ENCODE measurements at places on chromosomes 7 and 10. TPM values are rescaled to one million over a fixed set of nuclear protein-coding genes. Genes with fewer than 3 reads are reported as not detected.
A peak's percentile ranks its signal among the peaks of the same experiment; 100 is the strongest.

- no peak for DNase-seq
Measured at GRCh38 chr7:128299109-128299607, 44.5 kb downstream of the RBM28 start.

PAX4 gene
- total RNA-seq, result 0.96 TPM

GRCh38 chr10:128928231-128928836, 538.7 kb upstream of the MGMT start:
- DNase-seq, result no peak

GSDME gene
- total RNA-seq, result 6.3 TPM

- no peak for DNase-seq
Measured at GRCh38 chr10:130361351-130362105, 225.3 kb downstream of the GLRX3 start.

DNA sequence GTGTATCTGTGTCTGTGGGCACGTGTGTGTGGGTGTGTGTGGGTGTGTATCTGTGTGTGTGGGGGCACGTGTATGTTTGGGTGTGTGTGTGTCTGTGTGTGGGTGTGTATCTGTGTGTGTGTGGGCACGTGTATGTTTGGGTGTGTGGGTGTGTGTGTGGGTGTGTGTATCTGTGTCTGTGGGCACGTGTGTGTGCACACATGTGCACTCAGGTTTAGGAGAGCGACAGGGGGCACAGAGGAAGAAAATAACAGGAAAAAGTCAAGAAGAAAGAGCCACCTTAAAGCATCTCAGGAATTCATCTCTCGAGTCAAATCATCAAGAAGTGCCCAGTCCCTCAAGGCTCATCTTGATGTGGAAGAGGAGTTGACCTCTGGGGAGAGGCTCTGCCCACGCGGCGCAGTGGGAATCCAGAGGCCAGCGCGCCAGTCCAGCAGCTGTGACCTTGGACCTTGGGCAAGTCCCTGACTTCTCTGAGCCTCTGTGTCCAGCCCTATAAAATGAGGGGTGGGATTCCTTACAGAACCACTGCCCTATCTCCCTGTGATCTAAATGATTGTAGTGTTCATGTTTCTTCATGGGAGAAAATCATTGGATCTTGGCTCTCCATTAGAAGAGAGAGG, 147.8 kb downstream of the RGS10 start:
- DNase-seq, result peak; percentile 11

DNA sequence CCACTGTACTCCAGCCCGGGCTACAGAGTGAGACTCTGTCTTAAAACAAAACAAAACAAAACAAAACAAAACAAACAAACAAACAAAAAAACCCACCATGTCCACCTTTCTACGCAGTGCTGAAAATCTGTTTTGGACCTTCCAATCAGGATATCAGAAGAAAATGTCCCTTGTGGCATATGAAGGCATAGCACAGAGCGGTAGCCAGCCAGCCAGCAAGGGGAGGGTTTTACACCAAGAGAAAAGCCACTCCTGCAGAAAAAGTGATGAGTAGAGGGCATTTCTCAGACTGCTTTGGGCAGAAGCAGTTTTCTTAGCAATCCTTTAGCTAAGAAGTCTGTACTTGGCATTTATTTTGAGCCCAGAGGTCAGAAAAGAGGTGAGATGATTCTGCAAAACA, 612.2 kb downstream of the TYW1 start:
- DNase-seq, result no peak

DNA sequence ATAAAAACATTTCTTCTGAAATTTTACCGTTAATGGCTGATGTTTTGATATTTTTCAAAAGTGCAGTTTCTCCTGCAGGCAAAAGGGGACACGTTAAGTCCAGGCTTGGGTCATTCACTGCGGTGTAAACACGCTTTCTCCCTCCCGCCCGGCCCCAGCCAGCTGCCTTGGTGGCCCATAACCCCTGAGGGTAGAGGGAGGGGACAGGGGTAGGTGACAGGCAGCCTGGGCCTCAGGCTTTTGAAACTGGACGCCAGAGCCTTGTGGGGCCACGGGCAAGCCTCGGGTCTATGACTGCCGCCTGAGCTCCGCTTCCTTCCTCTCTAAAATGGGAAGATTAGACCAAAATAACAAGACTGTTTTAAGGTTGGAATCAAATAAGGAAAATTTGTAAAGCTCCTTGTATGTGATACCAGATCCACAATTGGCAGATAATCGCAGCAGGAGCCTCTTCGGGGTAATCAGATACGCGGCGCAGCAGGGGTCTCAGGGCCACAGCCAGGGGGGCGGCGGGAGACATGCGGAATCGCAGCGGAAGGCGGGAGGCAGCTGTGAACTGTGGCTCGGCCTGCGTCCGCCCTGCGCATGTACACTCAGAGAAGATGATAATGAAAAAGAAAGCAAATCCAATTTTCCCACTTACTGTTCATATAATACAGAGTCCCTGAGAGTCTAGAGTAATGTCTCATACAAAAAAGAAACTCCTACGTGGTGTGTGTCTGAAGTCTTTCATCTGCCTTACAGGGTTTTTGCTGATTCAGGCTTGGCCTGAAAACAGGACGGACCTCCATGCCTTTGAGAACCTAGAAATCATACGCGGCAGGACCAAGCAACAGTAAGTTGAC, 138.3 kb downstream of the EGFR start:
- no peak for DNase-seq

MYH16 gene
- not detected for total RNA-seq

GRCh38 chr10:117500456-117500855, 42.1 kb upstream of the EMX2 start:
- no peak for DNase-seq

- no peak for DNase-seq
Measured at GRCh38 chr10:122467701-122468100, 6.3 kb downstream of the HTRA1 start.

DNA sequence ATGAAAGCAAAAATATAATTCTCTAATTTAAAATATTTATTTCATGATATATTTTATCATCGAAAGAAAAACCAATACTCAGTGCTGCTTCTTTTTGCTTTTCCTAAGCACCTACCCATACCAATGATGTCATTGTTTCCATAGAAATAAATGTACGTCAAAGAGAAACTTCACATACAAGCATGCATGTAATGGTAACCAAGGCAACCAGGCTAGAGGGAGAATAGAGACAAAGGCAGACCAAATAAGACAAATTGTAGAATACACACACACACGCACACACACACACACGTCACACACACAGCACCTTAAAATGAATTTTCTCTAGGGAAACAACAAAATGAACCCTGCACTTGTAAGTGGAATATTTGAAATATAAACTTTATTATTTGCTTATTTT, 75.5 kb downstream of the MACC1 start:
- no peak for DNase-seq

DNA sequence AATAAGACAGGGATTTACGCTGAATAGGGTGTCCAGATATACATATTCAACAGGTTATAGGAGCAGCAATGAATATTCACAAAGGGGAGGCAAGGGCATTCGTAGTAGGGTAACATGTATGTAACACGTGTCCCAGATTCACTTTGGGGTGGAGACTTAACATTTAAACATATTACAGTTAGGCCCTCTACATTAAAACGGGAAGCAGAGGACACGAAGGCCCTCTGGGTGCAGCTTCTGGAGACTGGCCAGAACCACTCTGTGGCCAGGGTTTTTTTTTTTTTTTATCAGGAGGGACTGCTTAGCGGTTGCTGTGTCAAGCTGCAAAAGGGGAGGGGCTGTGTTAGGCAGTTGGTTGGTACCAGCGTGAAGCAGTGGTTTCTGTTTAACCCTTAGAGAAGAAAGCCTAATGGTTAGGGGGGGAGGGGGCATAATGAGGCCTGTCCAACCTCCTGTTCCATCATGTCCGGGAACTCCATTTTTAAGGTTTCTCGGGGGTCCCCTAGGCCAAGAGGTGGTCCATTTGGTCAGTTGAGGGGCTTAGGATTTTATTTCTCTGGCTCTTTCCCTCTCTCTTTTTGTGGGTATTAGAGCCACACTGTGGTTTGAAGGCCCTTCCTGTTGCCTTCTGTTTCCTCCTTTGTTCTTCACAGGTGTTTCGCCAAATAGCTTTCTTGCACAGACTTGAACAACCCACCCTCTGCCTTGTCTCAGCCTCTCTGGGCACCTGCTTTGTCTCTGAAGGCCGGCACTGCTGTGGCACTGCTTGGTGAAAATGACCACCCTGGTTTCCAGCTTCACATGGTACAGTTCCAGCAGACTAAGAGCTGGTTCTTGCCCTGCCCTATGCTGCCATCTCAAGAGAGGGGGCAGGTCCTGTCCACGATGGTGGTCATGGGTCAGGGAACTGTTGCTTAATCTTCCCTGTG, 26.4 kb downstream of the PRF1 start:
- peak; percentile 61 for DNase-seq

TMEM176A gene
- 282 TPM for total RNA-seq

GRCh38 chr7:111666260-111666659, 104.0 kb upstream of the IMMP2L start:
- DNase-seq, result no peak

DNA sequence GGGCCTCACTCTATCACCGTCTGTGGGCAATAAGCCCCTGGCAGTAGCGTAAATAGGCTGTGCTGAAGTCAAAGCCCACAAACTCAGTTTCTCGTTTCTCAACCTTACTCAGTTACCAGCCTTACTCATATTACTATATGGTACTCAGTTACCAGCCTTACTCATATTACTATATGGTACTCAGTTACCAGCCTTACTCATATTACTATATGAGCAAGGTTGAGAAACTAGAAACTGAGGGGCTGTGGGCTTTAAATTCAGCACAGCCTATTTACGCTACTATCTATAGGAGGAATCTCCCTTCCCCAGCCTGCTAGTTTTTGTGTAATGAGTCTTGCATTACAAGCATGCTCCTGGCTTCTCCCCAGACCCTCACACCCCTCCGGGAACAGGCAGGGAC, 35.4 kb downstream of the CCDC3 start:
- no peak for DNase-seq

- DNase-seq, result no peak
Measured at GRCh38 chr7:125547505-125547904, 617.9 kb upstream of the POT1 start.

- DNase-seq, result peak; percentile 39
Measured at GRCh38 chr10:88091490-88092061, 228.2 kb downstream of the PTEN start.

MORN4 gene
- 2.6 TPM for total RNA-seq

DNA sequence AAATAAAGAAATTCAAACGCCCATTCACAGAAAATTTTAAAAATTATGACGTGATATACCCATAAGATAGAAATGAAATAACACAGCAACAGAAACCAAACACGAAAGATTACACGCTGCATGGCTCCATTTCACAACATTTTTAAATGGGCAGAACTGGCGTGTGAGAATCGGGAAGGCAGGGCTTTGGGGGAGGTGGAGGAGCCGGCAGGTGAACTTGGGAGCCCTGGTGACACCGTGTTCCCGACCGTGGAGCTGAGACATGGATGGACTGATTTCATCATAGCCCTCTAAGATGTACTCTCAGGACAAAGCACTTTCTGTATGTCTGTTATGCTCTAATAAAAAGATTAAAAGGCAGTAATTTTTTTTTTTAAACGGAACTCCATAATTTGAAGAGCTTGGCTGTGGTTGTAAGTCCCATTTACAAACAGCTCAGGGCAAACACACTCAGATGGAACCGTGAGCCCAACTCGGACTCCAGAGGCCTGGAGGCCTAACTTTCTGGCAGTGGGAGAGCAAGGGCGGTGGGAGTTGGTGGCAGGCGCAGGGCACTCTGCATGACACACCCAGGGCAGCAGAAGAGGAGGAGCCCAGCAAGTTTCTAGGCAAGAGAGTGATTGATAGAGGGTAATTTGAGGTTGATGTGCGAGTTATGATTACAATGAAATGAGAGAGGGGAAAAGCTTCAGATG, 203.4 kb downstream of the MAD1L1 start:
- DNase-seq, result no peak

AKR1D1 gene
- total RNA-seq, result not detected

DNA sequence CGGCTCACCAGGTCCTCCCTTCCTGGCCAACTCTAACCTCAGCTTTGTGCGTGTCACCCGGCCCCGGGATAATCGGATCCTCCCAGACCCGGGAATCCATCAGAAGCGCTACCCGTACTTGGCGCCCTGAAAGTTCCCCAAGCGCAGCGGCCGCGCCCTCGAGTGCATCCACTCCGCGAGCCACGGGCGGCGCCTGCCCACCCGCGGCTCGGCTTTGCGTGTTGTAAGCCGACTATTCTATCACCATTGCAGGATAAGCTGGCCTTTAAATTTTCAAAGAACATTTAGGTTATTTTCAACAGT, 35.7 kb upstream of the EBLN1 start:
- DNase-seq, result no peak

ACTL6B gene
- total RNA-seq, result not detected

TLX1 gene
- total RNA-seq, result 0.93 TPM

DNA sequence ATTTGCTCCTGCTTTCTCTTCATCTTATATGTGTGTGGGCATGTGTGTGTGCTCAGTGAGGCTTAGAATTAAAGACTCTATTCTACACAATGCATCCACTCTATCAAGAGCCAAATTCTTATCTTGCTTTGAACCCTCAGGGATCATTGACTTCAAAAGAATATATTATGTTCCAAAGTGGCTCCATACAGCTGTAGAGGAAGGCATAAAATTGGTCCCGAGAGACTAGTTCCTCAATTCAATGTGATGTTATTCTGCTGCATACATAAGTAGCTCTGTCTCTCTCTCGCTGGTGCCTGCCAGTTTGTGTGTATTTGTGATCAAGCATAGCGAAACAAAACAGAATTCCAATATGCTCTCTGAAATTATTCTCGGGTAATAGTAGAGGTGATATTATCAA, 997.9 kb upstream of the POT1 start:
- DNase-seq, result no peak

TMEM213 gene
- total RNA-seq, result not detected

DNA sequence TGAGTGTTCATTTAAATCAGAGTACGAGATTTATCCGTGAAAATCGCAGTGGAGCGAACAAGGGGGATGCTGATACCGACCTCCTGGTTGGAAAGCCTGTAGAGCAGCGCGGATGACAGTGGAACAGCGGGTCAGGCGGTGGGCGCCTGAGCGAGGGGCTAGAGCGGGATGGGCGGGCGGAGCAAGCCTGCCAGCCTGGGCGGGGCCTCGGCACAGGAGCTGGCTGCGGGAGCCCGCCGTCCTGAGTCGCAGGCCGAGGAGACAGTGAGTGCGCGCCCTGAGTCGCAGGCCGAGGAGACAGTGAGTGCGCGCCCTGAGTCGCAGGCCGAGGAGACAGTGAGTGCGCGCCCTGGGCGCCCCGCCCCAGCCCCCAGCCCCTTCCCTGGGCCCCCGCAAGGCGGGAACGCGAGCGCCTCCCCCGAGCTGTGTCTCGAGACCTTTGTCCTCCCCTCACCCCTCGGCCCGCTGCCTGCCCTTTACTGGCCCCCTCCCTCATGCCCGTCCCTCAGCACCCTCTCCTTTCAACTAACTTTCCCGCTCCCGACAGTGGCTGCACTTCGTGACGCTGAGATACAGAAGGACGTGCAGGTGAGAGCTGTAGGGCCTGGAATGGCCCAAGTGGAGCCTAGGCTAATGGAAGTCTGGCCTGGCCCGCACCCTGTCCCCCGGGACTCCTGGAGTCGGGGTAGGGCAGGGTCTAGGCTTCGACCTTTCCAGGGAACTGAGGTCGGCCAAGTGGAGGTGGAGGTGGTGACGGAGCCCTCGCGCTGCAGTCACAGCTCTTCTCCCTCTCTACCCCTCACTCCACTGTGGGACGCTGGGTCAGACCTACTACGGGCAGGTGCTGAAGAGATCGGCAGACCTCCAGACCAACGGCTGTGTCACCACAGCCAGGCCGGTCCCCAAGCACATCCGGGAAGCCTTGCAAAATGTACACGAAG, at the start of gene AS3MT:
TSS of gene AS3MT (plus strand) at position 213 of the 941 bp plus-strand sequence. CDS start at position 336, 123 bp downstream.
- DNase-seq, result peak; percentile 10

FXYD4 gene
- not detected for total RNA-seq

GRCh38 chr10:102245932-102246251, 560 bp downstream of the GBF1 start:
- DNase-seq, result no peak
